ENCODE measurements at places on chromosomes 4 and X.

- no peak for DNase-seq
These were observed 6.4 kb downstream of the DYNLT3 start for GRCh38 chrX:37840931-37841330.

- no peak for DNase-seq
These were observed 2.4 kb upstream of the RAB40AL start for GRCh38 chrX:102934624-102935023.

DNA sequence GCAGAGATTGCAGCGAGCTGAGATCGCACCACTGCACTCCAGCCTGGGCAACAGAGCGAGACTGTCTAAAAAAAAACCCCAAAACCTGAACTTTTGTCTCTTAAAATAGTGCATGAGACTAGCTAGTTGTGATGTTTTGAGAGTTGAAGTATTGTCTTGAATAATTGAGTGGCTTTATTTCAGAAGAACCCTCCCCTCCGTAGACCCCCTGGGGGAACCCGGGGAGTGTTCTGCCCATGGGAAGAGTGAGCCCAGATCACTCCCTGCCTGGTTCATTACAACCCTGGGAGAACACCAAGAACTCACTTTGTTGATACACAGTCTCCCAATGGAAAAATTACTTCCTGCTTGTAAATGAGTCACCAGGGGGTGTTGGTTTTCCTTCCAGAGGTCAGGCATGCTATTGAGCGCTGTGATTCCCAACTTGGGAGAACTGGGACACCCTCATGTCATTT, 65.3 kb upstream of the SHISA3 start:
- DNase-seq: no peak

- DNase-seq: no peak
These were observed 119.5 kb upstream of the LIMCH1 start for GRCh38 chr4:41418444-41418843.

GRCh38 chr4:153781717-153782416, 7.0 kb downstream of the SFRP2 start:
- DNase-seq: no peak

DNA sequence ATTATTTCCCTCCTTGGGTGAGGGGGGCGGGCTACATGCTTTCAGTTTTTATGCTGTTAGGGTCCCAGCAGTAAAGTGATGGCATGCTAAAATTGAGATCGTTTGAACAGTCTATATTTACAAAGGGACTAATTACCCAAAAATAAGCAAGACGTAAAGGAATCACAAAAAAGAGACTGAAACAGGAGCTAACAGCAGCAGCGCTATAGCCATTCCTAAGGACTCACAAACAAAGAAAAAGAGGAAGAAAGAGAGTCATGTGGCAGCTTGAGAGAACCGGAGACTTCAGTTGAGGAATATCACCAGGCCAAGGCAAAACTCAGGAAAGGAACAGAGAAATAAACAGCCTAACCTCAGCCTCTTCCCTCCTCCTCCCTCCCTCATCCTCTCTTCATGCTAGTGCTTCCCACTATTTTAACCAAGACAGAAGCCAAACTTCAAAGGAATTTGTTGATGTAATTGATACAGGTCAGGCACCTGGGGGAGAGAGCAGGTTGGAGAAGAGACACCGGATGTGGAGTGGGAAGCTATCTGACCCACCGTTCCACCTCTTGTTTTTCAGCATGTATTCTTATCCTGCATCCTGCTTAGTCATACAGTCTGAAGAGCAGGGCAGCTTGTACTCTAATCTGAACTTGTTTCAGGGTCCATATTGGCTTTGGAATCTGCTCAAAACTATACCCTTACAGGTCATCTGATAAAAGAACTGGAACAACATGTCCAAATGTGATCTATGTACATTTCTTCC, 383.7 kb downstream of the NAF1 start:
- DNase-seq: no peak

- no peak for DNase-seq
These were observed 70.8 kb downstream of the NPNT start for GRCh38 chr4:105966051-105966450.

DNA sequence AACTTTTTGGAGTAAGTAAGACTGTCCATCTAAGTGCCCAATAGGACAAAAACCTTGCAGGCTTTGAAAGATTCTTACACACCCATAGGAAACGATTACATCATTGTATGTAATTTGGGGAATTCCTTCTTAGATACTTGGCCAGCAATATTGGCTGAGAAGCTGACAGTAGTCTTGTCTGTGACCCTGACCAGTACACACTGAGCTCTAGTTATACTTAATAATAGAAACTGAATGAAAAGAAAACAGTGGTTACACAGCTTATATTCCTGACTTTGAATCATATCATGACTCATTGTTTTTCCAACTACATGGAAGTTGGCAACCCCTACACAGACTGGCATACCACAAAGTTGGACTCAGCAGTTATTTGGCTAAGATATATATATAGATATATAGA, 7.1 kb upstream of the TLR2 start:
- DNase-seq: no peak

- DNase-seq: no peak
These were observed 7.9 kb downstream of the SMAD1 start for GRCh38 chr4:145489556-145489955.

GRCh38 chr4:140187316-140187695, 33.3 kb upstream of the MAML3 start:
- DNase-seq: no peak

DNA sequence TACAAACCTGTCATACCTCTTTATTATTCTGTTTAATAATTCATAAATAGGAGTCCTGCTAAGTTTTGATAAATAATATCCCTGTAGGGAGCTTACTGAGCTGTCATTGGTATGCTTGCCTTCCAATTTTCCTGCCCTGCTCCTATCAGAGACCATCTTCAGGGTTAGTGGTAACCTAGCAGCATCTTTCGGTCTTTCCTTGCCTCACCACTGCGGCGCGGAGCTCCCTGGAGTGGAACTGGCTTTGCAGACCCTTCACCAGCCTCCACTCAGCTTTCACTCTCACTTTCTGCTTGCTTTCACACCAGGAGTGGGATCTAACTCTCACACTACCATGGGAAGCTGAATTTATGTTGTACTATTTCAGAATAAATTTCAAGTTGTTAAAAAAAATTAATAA, 481.7 kb upstream of the ATOH1 start:
- no peak for DNase-seq

- DNase-seq: no peak
These were observed 145.9 kb downstream of the PPP3CA start for GRCh38 chr4:101201421-101201820.

GRCh38 chr4:128688033-128688721, 121.3 kb upstream of the JADE1 start:
- DNase-seq: no peak

GRCh38 chr4:182973511-182973911, 56.3 kb upstream of the DCTD start:
- DNase-seq: no peak

- no peak for DNase-seq
These were observed 274.6 kb downstream of the ANKRD50 start for GRCh38 chr4:124437853-124438495.

GRCh38 chrX:8820910-8821527, 19.8 kb upstream of the FAM9A start:
- no peak for DNase-seq

DNA sequence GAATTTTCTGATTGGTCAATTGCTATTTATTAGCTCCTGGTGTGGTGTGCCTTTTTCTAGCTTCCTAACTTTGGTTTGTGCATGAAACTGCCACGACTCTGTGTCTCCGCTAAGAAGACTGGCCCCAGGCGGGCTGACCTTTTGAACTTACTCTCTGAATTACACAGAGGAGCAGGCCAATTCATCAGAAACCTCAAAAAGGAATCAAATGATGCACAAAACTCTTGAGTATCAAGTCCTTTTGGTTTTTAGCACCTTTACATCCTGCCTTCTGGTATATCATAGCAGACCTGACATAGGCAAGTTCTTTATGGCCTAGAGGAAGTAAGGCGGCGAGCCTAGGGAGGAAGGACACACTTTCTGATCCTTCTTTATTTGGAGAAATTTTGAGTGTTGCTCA, 17.6 kb downstream of the TKTL1 start:
- DNase-seq: no peak

- DNase-seq: no peak
These were observed 80.0 kb downstream of the GLRA3 start for GRCh38 chr4:174749091-174749490.

- no peak for DNase-seq
These were observed 62.7 kb upstream of the USP9X start for GRCh38 chrX:41022566-41022965.

Measured in frontal cortex (tissue), 4 donors.